Fibroblast of lung (primary cell): ENCODE measurements at places on chromosomes 6 and 20. TPM values are rescaled to one million over a fixed set of nuclear protein-coding genes. Genes with fewer than 3 reads are reported as not detected.

DNA sequence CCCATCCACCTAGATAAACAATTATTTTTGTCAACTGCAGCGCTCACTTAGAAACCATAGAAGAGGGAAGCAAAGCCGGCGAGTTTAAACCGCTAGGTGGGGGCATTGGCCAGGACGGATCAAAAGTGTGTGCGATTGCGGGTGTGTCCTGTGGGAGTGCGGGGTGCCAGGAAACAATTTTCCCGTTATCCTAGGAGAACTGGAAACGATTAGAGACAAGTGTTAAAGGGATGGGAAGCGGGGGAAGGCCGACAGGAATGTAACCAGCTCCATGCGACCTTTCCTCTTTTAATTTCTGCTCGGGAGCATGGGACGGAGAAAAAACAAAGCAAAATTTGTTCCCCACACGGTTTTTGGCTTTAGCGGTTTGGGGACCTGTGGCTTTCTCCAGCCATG lies 2.8 kb upstream of the HTR1B start:
- DNase-seq = peak; percentile 68

The RFX6 gene
- total RNA-seq = not detected in 2 replicates

The C20orf141 gene
- not detected in 2 replicates for total RNA-seq

DNA sequence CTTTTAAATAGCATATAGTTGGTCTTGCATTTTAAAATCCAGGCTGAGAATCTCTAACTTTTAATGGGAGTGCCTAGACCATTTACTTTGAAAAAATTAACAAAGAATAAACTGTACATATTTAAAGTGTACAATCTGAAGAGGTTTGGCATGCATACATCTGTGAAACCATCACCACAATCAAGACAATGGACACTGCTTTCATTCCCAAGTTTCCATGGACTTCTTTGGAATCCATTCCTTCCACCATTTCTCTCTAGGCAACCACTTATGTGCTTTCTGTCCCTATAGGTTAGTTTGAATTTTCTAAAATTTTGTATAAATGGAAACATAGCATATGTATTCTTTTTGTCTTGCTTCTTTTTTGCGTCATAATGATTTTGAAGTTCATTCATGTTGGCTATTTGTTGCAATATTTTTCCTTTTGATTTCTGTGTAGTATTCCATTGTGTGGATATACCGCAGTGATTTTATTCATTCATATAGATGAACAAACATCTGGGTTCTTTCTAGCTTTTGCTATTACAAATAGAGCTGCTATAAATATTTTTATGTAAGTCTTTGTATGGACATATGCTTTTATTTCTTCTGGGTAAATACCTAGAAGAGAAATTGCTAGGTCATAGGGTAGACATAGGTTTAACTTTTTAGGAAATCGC lies 50.9 kb downstream of the NEDD9 start:
- no peak for DNase-seq

DNA sequence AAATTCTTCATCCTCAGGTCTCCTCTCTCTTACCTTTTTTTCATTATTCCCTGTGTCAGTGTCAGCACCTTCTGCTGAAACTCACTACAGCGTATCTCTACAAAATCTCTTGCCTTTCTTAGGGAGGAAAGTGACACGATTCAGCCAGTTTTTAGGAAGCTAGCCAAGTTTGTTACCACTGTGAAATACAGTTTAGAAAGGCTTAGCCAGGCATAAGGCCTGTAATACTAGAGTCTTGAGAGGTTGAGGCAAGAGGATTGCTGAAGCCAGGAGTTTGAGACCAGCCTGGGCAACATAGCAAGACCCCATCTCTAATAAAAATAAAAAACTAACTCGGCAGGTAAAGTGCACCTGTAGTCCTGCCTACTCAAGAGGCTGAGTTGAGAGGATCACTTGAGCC lies 16.7 kb downstream of the TAB2 start:
- peak; percentile 63 for DNase-seq

The ELOVL4 gene
- 4.6 and 6.4 TPM in 2 replicates for total RNA-seq

DNA sequence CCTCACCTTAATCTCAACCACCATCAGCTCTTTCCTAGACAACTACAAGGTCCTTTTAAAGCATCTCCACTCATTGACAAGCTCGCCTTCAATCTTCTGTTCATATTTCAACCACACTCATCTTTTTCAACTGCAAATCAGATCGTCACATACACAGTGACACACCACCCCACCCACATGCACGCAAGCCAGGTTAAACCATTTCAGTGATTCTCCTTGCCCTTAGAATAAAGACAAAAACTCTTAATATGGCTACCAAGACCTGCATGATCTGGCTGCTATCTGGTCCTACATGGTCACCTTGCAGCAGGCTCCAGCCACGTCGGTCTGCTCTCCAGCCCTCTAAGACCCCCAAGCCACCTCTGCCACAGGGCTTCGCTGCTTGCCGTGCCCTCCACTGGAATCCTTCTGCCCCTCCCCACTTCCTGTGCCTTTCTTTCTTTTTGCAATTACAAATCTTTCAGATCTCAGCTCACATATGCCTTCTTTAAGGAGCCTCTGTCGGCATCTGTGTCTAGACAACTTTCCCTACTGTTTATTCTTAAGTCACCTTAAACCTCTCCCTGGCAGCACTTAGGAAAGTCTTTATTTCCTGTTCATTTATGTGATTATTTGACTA lies 507.3 kb upstream of the ARID1B start:
- no peak for DNase-seq

The PTK6 gene
- total RNA-seq = under 0.01 and 0.17 TPM in 2 replicates

DNA sequence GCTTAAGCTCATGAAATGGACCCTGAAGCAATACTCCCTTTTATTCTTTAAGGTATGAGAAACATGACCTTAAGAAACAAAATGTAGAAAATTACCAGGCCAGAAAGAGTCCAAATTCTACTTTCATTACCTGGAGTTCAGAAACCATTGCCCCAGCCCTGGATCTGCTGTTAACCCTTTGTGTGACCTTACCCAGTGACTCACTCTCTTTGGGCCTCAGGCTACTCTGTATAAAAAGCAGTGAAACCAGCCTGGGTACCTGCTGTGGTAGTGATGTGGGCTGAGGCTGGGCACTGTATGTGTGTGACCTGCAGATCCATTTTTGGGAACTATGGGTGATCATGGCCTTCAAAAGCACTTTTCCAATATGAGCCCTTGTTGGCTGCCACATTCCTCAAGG lies 47.2 kb downstream of the SLC9A8 start:
- no peak for DNase-seq

The NCOA5 gene
- total RNA-seq = 8.1 and 10.0 TPM in 2 replicates

DNA sequence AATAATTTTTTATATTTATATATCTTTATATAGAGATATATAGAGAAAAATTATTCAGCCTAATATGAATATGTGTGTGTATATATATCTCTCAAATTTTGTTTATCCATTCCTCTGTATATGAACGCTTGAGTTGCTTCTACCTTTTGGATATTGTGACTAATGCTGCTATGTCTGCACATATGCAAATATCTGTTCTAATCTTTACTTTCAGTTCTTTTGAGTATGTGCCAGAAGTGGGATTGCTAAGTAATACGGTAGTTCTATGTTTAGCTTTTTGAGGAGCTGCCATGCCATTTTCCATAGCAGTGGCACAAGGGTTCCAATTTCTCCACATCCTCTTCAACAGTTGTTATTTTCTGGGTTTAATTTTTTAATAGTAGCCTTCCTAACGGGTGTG lies 72.8 kb upstream of the CEP85L start:
- DNase-seq = peak; percentile 49
